Esophagus squamous epithelium (tissue), 5 donors: ENCODE measurements at places on chromosomes 5 and 9. TPM values are rescaled to one million over a fixed set of nuclear protein-coding genes. Genes with fewer than 3 reads are reported as not detected.

DNA sequence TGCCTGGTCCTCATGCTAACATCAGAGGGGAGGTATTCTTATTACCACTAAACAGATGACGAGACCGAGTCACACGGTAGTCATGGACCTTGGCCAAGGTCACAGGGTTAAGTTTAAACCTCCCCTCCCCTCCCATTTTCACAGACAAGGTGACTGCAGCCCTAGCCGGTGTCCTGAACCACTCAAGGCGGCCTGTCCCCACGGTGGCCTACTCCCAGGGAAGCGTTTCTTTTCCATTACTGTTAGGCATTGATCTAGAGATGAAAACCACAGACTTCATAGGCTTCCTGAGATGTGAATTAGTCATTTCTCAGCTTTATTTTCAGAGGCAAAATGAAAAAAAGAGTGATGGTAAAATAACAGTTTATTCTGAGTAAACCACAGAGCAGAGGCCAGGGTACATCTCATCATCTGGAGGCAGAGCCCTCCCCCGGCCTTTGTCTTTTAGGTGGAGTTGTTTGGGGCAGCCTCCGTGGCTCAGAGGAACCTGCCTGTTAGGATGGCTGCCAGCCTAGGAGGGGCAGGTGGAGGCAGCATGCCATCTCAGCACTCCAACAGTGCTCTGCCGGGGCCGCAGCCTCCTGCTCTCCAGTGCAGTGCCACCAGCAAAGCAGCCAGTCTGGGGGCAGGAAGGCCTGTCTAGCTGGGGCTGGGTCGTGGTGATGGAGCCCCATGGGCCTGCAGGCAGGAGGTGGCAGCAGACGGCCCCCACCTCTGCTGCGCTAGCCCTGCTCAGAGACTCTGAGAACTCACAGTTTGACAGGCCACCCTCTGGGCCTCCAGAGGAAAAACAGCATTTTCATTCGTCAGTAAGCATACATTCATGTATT, 71.2 kb downstream of the RAPGEF1 start:
- no peak for DNase-seq

GRCh38 chr9:34010979-34011378, 37.7 kb downstream of the UBAP2 start:
- DNase-seq = no peak

DNA sequence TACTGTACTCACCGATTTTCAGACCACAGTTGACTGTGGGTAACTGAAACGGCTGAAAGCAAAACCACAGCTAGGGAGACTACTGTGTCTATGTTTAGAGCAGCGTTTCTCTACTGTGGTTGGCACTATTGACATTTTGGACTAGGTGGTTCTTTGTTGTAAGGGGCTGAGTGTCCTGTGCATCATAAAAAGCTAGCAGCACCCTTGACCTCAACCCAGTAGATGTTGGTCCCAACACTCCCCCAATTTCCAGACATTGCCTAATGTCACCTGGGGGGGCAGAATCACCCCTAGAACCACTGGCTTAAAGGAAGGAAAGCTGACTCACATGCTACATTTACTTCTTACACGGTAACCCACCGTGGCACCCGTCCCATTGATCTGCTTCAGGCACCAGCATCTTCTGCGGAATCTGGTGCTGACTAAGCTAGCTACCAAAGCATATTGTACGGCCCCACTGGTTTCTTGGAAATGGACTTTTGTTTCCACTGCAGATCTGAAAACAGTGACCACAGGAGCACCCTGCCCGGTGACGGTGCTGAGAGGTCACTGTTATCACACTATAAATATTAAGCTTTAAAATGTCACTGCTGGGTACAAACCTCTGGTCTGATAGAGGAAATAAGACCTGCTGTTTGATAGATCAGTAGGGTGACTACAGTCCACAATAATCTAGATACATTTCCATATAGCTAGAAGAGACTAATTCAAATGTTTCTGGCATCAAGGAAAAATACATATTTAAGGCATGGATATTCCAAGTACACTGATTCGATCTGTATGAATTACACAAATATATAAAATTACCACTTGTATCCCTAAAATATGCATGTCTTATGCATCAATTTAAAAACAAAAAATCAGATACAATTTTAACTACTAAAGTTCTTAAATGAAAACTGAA, 151.4 kb downstream of the HSD17B3 start:
- no peak for DNase-seq

GRCh38 chr9:19939734-19940278, 151.0 kb upstream of the SLC24A2 start:
- no peak for DNase-seq

The TAF11L5 gene
- not detected for total RNA-seq

- DNase-seq = no peak
Observed at GRCh38 chr5:25458628-25459027, 813.9 kb upstream of the CDH10 start.

DNA sequence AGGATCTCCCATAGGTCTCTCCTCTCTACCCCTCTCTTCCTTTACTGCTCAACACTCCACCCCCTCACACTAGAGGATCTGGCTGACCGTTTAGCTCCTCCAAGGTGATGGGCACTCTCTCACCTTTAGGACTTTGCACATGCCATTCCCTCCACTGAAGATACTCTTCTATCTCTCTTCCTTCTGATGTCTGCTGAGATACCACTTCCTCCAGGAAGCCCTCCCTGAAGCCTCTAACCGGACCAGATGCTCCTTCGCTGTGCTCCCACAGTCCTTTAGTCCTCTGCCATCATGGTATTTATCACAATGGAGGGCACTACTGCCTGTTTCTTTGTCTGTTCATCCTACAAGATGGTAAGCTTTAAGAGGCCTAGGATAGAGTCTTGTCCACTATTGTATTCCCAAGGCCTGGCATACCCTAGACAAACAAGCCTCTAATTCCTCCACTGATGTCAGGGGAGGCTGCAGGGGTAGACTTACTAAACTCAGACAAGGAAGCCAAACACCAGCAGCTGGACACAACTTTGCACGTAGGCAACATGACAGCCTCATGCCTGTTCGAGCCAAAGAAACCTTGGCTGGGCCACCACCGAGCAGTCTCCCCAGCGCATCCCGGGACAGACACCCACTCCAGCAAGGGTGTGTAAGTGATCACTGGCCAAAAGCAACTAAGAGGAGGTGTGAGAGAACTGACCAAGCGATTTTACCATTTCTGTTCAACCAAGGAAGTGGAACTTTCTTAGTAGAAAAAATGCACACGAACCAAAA, 20.2 kb downstream of the ORM2 start:
- no peak for DNase-seq

DNA sequence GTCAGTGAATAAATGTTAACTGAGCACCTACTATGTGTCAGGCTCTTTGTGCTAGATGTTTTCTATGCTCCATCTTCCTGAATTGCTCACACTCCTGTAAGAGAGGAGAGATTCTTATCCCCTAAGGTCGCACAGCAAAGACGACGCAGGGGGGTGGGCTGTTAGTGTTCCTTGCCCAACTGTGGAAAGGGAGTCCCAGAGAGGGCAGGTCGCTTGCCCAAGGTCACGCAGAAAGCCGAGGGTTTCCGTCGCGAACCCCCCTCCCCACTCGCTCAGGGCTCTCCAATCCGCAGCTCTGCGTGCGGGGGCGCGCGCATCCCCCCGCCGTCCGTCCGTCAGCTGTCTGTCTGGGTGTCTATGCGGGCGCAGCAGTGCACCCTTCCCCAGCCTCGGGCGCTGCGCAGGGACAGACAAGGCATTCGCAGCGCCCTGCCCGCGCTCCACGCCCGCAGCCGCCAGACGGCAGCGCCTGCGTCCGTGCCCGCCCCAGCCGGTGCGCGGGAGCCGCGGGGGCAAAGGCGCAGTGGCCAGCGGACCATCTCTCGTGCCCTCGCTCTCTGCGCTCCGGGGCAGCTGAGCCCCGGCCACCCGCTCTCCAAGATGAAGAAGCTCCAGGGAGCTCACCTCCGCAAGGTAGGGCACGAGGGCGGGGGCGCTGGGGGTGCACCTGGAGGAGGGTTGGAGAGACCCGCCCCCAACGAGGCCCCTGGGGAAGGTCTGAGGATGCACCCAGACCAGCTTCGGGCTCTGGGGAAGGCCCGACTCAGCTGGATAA, at the start of gene SLC6A7:
Gene SLC6A7, plus strand, starts transcription at position 335 of the 775 bp plus-strand sequence. Its CDS starts 266 bp downstream, at position 601.
- DNase-seq = no peak

DNA sequence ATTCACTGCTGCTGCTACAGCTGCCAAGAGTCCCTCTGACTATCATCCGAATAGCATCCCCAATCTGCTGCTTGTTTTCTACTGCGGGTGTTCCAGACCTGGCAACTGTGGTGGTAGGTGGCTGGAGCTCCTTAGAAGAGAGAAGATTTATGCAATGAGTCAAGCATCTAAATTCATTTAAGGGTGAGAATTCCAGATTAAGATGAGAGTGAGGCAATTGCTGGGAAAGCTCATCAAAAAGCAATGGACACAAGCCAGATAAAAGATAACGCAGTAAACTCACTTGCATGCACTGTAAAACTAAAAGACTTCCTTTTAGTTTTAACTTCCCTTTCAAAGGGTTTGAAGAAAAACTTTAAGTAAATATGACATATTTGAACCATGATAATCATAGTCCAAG, 3.9 kb downstream of the PLK2 start:
- no peak for DNase-seq
